ENCODE measurements at places on chromosomes 3 and 15.

GRCh38 chr3:101963902-101964362 lies 114.6 kb downstream of the NFKBIZ start:
- peak; percentile 10 for DNase-seq

DNA sequence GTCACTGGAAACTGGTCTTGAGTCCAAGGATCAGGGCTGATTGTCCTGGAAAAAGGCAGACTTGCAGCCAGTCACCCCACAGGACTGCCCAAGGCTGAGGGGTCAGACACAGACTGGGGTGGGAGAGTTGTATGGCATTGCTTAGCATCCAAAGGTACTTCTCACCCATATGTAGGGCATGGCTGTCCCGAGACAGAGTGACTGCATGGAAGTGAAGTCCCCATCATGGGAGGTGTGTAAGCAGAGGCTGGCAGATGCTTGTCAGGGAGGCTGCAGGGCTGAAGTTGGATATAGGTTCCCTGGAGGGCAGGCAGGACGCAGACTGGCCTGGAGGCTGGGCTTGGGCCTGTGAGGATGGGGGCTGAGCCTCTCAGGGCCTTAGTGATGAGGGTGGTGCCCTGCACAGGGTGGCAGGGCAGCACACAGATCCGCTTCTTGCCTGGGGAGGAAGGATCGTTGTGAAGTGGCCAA lies 31.1 kb downstream of the PSTPIP1 start:
- DNase-seq = no peak

GRCh38 chr3:160474416-160474838 lies 24.8 kb upstream of the TRIM59 start:
- DNase-seq = no peak

GRCh38 chr3:176354843-176355242 lies 842.4 kb downstream of the TBL1XR1 start:
- no peak for DNase-seq

- no peak for DNase-seq
These were observed 22.6 kb upstream of the SCG3 start for GRCh38 chr15:51658664-51659063.

- DNase-seq = no peak
These were observed 27.6 kb downstream of the CNOT10 start for GRCh38 chr3:32712506-32713055.

GRCh38 chr3:46252980-46253379 lies 10.7 kb downstream of the CCR3 start:
- DNase-seq = peak; percentile 15

DNA sequence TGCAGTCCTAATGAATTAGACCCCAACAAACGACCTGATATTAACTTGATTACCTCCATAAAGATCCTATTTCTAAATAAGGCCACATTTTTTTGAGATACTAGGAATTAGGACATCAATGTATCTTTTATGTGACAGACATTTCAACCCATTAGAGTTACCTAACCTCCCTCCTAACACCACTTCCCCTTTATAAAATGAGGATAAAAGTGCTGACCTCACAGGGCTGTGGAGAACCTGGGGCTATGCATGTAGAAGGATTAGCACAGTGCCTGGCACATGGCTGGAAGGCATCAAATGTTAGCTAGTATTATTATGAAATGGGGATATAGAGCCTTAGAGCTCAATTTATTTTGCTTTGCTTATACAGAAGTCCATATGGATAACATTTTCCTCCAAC lies 53.5 kb upstream of the LRRN1 start:
- no peak for DNase-seq

DNA sequence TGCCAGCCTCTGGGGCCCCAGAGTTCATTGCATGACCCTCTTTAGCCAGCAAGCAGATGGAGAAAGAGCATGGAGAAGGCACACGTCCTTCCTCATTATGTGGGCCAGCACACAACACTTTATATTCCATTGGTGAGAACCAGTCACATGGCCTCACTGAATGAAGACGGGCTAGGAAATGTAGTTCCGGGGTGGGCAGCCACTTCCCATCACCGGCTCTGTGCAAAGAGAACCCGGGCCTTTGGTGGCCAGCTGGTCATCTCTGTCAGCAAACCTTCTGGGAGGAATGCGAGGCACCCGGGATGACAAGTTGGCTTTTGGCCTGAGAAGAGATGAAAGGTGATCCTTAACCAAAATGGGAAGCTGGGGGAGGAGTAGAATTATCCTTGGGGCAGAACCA lies 90.2 kb upstream of the VGLL4 start:
- no peak for DNase-seq

- no peak for DNase-seq
These were observed 139.6 kb downstream of the CMSS1 start for GRCh38 chr3:99957151-99957796.

DNA sequence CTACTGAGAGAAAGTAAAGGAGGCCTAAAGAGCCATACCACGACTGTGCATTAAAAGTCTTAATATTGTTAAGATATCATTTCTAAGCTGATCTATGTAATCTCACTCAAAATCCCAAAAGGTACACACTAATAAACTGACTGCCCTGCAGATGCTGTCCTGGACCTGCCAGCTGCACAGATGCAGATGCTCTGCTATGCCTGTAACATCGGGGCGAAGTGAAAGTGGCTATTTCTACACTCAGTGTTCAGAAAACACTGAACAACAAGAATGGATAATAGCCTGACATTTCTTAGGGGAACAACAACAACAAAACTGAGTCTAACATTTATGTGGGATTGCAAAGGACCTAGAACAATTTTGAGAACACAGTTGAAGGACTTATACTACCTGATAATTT lies 31.9 kb downstream of the RAD18 start:
- no peak for DNase-seq

- no peak for DNase-seq
These were observed 42.5 kb upstream of the NPAP1 start for GRCh38 chr15:24633082-24633481.

DNA sequence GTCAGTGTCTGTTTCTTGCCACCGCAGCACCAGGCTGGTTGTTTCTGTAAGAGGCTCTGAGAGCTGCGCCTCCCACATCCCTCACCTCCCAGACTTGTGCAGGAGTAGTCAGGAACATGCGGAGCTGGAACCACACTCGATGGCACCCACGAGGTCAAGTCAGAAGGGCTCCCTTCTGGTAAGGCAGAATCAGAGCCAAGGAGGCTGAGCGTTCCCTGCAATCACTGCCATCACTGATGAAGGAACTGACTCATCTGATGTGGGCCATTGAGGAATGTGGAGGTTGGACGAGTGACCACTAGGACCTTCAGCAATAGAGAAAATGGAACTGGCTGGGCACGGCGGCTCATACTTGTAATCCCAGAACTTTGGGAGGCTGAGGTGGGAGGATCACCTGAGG lies 35.7 kb upstream of the BLM start:
- no peak for DNase-seq

DNA sequence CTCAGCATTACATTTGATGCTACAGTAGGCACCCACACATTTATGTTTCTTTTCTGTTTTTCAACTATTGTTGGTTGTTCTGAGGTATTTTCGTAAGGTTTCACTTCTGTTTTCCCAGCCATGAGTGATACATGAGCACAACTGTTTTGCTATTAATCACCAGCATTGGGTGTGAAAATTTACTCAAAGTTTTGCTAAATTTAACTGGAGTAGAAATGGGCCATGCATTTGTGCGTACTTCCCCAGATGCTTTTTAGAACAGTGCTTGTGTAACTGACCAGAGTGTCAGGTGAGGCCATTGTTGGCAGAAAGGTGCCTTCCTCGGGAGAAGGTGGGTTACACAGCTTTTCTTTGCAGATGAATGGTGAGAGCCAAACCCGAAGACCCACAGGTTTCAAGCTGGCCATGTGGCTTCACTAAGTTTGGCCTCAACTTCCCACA lies 70.4 kb downstream of the ST6GAL1 start:
- DNase-seq = peak; percentile 51

DNA sequence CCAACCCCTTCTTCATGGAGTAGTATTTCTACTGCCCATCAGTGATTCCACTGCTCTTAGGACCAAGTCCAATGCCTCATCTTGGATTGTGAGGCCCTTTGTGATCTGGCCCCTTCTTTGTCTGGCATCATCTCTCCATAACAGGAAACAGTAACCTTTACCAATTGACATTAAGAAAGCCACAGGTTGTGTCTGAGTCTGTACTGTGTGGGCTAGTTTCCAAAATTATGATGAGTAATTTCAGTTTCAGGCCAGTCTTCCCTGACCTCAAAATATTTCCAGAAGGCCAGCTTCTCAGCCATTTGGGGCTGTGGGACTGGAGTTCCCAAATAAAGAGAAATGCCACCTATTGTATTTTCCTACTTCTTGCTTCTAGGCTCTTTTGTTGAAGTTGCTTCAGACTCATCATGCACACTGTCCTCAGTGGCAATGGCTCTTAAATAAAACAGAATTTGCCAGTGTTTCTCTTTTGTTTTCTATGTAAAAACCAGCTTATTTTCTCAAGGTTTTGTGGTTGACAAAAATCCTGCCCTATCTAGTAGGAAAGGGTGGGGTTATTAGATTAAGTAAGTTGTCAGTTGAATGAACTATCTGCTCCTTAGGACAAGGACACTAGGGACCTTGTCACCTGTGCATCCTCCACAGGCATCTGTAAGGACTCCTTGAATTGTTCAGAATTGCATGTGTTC lies 47.0 kb upstream of the ACKR4 start:
- DNase-seq = peak; percentile 17

DNA sequence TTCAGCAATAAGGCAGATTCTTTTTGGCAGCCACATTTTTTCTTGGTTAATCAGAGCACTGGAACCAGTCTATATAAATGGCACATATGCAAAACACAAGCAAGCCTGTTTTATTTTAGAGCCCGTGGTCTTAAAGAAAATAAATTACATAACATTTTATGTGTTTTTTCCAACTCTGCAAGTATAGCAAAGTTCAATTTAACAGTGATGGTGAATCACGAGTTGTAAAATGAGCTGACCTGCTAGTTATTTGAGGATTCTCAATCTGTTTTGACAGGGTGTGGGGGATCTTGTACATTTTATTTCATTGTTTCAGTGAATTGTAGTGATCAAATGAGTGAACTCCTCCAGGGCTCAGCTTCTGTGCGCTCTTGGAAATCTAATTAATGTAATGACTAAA lies 2.7 kb downstream of the ARHGEF26 start:
- DNase-seq = no peak

DNA sequence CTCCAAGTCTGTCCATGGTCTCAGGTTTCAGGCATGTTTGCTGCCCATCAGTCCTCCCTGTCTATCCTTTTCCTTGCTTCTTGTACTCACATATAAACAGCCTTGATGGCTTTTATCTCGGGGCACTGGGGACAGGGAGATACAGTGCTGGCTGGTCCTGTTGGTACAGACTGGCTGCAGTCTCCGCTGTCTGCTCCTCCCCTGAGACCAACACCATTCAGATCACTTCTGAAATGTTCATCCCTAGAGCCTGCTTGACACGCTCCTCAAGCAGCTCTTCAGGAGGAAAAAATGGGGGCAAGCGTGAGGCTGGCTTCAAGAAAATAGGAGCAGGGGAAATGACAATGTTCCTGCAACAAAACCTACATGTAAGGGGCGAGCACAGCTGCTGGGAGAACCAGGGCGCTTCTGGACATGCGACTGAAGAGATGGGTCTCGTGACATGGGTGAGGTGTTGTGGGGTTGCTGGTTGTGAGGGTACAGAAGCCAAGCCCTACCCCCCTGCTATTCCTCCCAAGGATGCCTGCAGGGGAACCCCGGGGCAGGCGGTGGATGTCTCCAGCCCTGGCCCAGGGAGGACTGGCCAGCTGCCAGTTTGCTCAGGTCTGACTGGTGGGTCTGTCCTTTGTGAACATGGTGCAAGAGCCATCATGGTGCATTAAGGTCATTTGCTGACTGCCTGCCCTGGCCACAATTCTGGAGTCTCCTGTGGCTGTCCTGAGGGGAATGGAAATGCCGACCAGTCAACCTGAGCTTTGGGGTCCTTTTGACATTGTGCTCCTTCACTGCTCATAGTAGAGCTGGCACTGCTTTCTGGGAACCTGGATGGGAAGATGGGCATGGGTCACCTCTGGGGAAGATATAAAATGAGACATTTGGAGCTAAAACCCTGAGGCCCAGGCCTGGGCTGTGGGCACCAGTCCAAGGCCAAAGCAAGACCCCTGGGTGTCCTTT lies 40.1 kb downstream of the KY start:
- no peak for DNase-seq

- no peak for DNase-seq
These were observed 28.3 kb upstream of the LSAMP start for GRCh38 chr3:116473602-116474001.

GRCh38 chr3:62253971-62254370 lies 119.4 kb downstream of the FEZF2 start:
- no peak for DNase-seq

DNA sequence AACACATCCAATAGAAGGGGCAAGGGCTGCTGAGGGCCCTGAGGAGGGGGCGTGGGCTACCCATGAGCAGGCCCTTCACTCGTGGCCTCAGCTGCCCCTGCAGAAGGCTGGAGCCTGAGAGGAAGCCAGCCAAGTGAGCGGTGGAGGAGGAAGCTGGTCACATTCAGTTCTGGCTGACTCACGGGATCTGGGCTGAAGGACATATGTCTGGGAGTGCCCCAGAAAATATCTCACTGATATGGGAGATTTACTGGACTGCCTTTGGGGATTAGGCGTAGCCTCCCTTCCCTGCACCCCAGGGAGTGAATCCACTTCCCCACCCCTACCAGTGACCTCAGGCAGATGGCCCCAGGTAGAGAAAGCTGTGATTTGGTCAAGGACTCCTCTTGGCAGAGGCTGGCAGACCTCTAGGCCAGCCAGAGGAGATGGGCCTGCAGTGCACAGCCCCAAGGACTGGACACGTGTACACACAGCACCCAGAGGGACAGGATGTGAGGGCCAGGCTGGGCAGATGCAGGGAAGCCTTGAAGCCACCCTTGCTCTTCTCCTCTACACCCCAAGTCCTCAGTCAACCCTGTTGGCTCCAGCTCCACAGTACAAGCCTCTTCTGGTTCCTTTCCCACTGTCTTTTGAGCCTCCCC lies 14.2 kb upstream of the ANKDD1A start:
- no peak for DNase-seq

GRCh38 chr15:90818251-90819210 lies 49.9 kb upstream of the FURIN start:
- DNase-seq = peak; percentile 68

DNA sequence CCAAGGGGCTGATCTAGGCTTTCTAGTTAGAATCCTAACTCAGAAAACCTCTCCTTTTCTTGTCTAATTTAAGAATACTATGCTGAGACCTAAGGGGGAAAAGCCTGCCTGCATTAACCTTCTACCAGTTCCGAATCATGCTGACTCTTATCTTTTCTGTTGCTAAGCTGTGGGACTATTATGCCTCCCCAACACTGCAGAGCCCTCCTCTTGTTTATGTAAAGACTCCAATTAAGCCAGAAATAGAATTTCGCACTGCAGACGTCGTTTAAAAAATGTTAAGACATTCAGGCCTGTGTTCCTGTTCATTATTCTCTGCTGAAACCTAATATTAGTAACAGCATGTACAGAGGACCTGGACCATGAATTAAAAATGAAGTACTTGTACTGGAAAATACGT lies 310.6 kb upstream of the ATP11B start:
- no peak for DNase-seq

GRCh38 chr3:149280671-149281349 lies 52.6 kb downstream of the TM4SF18 start:
- DNase-seq = no peak

- DNase-seq = no peak
These were observed 123.7 kb upstream of the ATP2B2 start for GRCh38 chr3:10628891-10629670.

Data from GM13977 (cell line).